HL-60 (cell line): ENCODE measurements at places on chromosomes 3 and 15.

- DNase-seq, result no peak
Measured at GRCh38 chr3:108818404-108818803, 4.2 kb upstream of the TRAT1 start.

GRCh38 chr15:80780416-80781221 is 1.4 kb downstream of the CEMIP start:
- no peak for DNase-seq

DNA sequence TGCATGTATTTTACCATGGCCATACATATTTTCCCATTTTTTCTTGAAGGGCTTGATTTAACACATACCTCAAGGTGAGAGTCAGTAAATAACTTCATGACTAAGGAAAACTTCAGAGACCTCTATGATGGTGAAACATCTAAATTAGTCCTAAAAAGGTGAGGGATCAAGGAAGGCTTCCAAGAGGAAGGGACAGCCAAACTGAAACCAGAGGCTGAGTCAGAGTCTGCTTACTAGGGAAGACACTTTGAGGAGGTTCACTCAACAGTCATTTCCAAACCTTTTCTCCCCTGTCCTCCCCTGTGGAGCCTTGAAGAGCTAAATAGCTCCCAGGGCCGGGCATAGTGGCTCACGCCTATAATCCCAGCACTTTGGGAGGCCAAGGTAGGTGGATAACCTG is 206.6 kb downstream of the SHQ1 start:
- no peak for DNase-seq

GRCh38 chr3:172542999-172543398 is 19.8 kb upstream of the TNFSF10 start:
- DNase-seq, result no peak

GRCh38 chr3:9151240-9151639 is 98.2 kb downstream of the SRGAP3 start:
- DNase-seq, result no peak
